Osteoblast (primary cell): ENCODE measurements at places on chromosomes 5 and 9. TPM values are rescaled to one million over a fixed set of nuclear protein-coding genes. Genes with fewer than 3 reads are reported as not detected.

Gene MOB3B
- under 0.01 TPM in 2 replicates for total RNA-seq

Gene DBH
- not detected in 2 replicates for total RNA-seq

Gene GMCL2
- not detected in 2 replicates for total RNA-seq

Gene AFAP1L1
- total RNA-seq = 1.1 and 1.5 TPM in 2 replicates

Gene VCAN
- total RNA-seq = 543 and 658 TPM in 2 replicates

Gene MLANA
- total RNA-seq = under 0.01 TPM in 1 of 2 replicates, not detected in the other

Gene GCNT1
- 78.4 and 109 TPM in 2 replicates for total RNA-seq

Gene GABBR2
- total RNA-seq = under 0.01 and 0.88 TPM in 2 replicates

Gene DNM1
- 3.6 and 6.5 TPM in 2 replicates for total RNA-seq

Gene PCDHA3
- total RNA-seq = 0.36 and 0.59 TPM in 2 replicates

DNA sequence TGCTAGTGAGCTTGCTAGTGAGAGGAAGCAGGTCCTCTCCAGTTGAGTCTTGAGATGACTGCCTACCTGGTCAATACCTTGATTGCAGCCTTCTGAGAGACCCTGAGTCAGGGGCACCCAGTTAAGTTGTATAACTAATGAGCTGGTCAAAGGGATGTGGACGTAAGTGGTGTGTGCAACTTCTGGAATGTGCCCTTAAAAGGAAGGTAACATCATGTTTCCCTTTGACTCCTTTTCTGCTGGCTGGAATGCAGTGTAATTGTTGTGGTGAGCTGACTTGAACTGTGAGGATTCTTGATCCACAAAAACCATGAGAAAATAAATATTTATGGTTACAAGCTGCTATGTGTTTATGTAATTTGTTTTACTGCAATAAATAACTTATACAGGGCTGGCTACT lies 2.4 kb upstream of the SNX2 start:
- DNase-seq = no peak

GRCh38 chr5:136364307-136364706 lies 1.0 kb downstream of the TRPC7 start:
- no peak for DNase-seq

- DNase-seq = no peak
These were observed 215.9 kb downstream of the MCTP1 start for GRCh38 chr5:95069021-95069420.

DNA sequence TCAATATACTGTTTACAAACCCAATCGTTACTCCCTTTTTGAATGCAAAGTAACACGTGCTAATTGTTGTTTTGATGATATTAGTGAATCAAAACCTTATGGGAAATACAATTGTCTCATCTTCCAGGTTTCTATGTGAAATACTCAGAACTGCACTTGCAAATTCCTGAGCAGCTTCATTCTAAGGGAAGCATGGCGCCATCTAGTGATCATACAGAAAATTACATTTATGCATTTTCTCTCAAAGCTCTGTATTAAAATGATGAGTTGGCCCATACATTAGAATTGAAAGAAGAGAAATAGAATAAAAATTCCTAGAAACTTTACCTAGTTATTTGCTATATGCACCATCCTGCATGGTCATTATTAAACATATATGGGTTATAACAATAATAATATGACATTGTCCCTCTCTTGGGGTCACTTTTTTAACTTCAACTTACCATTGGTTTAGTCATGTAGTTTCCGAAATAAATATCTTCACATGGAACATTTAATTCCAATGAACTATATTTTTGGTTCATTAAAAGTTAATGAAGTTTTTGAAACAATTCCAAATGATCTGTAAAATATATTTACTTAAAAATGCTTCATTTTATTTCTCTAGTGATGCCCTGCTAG lies 220.0 kb downstream of the PDE4D start:
- DNase-seq = peak; percentile 53

DNA sequence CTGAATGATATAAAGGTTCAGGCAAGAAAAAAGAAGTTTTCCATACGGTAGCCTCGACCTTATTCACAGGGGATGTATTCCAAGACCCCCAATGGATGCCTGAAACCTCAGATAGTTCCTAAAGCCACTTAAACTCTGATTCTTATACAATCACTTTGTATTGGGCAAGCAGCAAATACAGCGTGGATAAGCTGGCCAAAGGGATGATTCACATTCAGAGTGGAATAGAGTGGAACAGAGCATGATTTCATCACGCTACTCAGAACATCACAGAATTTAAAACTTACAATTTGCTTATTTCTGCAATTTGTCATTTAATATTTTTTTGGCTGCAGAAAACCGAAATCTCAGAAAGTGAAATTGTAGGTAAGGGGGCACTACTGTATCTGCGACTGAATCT lies 40.5 kb upstream of the CDH18 start:
- no peak for DNase-seq

DNA sequence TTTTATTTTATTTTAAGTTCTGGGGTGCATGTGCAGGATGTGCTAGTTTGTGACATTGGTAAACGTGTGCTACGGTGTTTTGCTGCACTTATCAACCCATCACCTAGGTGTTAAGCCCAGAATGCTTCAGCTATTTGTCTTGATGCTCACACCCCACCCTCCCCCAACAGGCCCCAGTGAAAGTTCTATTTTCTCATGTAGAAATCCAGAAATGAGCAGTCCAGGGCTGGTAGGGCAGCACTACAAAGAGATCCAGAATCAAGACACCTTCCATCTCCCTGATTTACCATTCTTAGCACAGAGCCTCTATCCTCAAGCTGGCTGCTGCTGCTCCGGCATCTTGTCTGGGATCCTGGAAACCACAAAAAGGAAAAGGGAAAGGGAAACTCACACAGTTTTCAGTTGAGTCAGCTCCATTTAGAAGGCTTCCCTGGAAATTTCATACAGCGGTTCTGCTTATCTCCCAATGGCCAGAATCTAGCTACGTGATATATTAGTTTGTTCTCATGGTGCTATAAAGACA lies 85.4 kb upstream of the SMARCA2 start:
- no peak for DNase-seq

DNA sequence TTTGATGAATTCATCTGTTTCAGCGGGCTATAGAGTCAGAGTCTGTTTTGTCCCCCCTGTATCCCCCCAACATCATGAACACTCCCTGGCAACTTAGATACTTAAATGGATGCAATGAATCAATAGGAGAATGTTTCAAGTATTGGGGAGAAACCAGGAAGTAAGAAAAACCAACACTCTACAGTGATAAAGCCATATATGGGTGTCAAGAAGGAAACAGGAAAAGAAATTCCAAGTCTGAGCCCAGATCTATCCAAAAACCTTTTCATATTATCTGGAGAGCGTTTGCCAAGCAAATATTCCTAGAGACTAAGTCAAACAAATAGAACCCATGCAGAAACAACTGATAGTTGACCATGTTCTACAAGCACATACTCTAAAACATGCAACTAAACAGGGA lies 2.3 kb upstream of the GNAQ start:
- DNase-seq = no peak

DNA sequence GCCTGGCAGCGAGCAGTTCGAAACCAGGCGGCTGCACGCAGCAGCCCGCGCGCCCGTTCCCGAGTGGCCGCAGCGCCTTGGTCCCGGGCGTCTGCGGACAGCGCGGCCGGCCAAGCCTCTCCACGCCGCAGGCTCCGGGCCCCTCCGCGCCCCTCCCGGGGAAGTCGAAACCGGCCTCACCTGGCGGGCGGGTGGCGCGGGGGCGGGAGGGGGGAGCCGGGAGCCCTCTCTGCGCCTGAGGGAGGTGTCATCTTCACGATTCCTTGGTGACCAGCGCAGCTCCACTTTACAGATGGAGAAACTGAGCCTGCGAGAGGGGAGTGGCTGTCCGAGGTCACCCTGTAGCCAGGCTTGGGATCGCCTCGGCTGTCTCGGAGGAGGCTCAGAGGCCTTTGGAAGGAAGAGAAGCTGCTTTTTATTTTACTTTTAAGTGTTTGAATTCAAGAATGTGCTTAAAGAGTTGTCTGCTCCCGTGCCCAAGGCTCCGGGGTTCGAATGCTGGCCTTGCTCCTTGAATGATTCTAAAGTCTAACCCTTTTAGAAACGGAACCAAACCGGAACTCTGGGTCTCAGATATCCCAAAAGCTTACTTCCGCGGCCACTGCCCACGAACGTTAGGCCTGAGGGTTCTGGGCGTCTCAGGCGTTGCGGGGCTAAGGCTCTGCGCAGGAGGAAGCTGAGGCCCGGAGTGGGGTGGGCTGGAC lies 662 bp downstream of the SUSD3 start:
- peak; percentile 73 for DNase-seq

DNA sequence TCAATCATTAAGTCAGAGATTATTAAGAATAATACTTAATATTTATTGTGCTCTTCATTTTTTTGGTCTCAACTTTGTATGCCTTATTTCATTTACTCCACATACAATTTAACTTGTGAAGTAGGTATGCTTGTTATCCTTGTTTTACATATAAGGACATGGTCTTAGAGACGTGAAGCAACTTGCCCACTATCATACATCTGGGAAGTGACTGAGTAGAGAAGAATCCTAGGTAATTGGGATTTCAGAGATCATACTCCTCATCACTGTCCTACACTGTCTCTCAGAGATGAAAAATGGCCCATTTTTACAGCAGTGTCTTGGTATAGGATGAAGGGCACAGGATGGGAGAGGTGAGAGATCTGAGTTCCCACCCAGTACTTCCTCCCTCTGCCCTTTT lies 23.3 kb downstream of the DMRT2 start:
- DNase-seq = no peak

DNA sequence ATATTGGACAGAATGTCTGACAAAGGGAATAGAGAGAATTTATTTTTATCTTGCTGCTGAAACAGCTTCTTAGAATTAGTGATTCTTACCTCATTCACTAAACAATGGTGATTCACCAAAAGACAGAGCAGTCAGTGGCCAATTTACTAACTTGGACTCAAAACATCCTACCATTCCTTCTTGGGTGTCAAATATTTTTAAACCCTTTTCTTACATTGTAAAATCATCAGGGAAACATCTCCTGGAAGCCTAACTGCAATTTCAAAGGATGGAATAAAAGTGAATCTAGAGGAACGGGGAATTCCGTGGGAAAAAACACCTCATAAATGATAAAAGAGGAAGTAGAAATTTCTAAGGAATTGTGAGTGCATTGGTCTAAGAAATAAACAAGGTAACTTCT lies 97.7 kb downstream of the LHFPL2 start:
- no peak for DNase-seq

DNA sequence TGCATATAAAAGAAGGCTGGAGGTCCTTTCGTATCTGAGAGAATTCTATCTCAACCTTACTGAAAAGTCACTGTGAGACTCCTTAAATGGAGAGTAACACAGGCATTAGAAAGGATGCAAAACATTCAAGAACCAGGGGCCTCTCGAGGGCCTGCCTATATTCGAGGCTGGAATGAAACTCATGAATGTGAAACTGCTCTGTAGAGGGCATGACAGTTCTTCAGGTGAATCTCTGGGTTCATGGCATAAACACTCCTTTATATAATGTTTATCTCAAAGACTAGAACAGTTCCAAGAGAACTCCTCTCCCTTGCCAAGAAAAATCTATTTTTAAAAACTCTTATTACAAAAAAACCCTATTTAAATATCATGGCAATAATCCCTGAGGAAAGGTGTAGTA lies 113.9 kb downstream of the SEC61B start:
- no peak for DNase-seq

DNA sequence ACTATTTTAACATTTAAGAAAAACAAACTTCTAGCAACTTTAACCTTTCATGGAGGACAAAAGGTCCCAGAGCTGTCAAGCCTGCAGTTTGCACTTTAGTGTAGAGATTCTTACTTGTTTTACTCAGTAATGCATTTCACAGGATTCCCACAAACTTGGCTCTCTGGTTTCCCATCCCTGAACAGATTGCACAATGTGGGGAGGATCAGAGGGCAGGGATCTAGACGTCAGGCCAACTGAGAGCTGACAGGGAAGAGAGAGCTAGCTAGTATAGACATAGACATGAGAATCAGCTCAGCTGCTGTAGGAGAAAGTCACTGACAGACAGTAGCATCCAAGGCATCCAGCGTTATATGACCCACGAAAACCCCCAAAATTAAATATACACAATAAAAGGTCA lies 20.9 kb upstream of the BNIP1 start:
- no peak for DNase-seq

DNA sequence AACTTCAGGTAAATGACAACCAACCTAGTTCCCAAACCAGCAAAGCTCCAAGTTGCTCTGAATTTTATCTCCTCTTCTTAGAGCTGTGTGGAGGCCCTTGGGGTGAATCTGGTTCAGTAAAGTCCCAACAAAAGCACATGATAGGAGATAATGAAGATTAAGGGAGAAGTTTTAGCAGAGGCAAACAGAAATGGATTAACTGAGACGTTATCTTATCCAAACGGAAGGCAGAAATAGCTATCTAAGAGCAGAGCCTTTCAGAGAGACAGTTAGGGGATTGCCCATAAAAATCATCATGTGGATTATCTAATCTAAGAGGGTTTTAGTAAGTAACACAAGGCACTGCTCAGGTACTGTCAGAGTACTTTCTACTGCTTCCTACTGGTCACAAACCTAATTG lies 183.9 kb upstream of the ZNF618 start:
- no peak for DNase-seq

- no peak for DNase-seq
These were observed 113.9 kb downstream of the C5orf15 start for GRCh38 chr5:133854554-133854953.

- no peak for DNase-seq
These were observed 13.9 kb downstream of the LRRC70 start for GRCh38 chr5:62592558-62592957.

- DNase-seq = no peak
These were observed 1307.2 kb downstream of the EFNA5 start for GRCh38 chr5:106363578-106363977.

DNA sequence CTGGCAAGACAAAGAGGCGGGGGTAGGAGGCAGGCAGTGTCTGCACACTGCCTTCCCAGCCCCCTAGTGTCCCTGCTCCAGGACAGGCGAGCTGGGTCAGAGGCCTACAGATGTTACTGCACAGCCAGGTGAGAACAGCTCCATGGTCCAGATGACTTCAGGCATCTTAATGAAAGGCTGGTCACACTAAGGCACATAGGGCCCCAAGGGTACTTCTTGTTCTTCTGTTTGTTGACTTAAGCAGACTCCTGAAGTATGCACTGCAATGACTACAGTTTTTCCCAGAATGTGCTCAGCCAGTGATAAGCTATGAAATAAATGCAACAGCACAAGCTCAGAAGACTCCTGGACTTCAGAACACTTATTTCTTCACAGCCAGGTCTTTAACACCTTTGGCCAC lies 27.4 kb downstream of the ATPSCKMT start:
- no peak for DNase-seq

DNA sequence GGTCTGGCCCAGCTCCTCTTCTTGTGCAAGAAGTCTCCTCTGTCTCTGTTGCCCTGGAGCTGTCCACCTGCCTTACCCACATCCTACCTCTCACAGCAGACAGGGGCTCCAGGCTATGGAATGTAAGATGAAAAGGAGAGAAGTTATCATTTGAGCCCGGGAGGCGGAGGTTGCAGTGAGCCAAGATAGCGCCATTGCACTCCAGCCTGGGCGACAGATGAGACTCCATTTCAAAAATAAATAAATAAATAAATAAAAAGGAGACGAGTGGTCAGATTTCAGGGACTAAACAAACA lies 37.5 kb upstream of the DENND4C start:
- no peak for DNase-seq

GRCh38 chr5:16417398-16418074 lies 48.1 kb downstream of the ZNF622 start:
- no peak for DNase-seq
